NCI-H69 (cell line): ENCODE measurements at places on chromosomes 6 and 20.
A peak's percentile ranks its signal among the peaks of the same experiment; 100 is the strongest.

GRCh38 chr6:136007345-136007744 is 155.8 kb downstream of the PDE7B start:
- DNase-seq, result no peak

GRCh38 chr20:33450867-33451266 is 7.3 kb upstream of the SNTA1 start:
- no peak for DNase-seq

DNA sequence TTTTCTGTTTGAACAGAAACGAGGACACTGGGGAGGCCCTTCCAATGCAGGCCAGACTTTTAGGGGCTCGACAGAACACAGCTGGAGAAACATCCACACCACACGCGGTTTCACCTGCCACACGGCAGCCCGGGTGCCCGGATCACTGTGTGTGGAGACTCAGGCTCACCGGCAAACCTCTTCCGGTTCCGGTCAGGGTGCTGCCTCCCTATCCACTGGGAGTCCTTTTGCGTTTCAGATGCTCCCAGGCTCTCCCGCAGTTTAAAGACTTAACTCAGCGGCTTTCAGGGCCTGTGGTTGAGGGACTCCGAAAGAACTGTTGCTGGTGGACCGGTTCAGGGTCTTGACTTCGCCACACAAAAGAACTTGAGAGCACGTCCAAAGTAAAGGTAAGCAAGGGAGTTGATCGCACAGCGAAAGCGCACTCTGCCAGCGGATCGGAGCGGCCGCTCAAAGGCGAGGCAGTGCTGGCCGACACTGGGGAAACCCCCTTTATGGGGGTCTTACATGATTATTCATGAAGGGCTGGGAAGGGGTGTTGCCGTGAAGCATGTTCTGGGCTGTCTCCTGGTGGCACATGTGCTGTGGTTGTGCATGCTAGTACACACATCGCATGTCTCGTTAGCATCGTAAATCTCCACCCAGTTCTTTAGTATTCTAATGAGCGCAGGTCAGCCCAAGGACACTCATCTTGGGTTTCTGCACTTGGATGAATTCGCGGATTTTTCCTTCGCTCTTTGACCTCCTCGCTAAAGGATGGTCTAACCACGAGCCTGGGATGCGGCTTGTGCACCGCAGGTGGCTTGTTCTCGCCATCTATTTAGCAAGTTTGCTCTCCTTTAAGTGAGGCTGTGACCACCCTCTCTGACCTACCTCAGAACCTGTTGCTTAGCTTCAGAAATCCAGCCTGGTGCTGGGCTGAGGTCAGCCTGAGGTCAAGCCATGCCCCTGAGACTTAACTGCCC is 180.3 kb downstream of the CDH26 start:
- DNase-seq, result no peak

GRCh38 chr6:7148100-7148822 is 40.5 kb downstream of the RREB1 start:
- DNase-seq, result no peak

DNA sequence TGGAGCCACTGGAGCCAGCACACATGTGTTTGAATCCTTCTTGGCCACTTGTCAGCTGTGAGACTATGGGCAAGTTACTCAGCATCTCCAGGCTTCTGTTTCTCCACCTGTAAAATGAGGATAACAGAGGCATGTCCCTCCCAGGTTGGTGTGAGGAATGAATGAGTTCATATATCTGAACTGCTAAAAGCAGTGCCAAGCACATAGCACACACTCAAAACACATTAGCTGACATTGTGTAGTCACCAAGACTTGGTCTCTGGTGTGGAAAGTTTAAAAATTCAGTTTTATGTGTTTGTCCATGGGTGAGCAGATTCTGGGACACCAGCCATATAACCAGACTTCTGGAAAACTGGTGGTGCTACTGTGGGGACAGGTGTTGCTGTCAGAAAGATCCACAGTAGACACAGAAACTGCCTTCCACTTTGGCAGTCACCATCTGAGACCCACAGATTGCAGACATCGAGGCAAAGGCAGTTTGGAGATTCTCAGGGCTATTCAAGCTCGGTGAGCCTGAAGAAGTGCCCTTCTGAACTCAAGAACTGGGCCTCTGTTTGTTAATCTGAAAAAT is 115.8 kb downstream of the MRPL14 start:
- no peak for DNase-seq

DNA sequence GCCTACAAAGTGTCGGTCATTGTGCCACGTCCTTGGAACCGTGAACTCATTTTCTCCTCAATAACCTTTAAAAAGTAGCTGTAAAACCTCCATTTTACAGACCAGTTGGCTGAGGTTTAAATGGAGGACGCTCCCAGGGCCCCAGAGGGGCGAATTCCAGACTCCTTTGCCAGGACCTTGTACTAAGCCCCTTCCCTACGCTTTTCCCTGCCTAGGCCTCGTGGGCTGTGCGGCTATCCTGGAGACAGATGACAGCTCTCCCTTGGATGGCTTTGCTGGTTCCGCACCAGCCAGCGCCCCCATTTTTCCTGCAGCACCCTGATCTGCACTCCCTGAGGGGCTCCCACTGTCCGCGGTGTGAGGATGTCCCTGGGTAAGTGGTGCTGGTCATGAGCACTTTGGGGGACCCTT is 12.1 kb upstream of the SNHG17 start:
- DNase-seq, result no peak

DNA sequence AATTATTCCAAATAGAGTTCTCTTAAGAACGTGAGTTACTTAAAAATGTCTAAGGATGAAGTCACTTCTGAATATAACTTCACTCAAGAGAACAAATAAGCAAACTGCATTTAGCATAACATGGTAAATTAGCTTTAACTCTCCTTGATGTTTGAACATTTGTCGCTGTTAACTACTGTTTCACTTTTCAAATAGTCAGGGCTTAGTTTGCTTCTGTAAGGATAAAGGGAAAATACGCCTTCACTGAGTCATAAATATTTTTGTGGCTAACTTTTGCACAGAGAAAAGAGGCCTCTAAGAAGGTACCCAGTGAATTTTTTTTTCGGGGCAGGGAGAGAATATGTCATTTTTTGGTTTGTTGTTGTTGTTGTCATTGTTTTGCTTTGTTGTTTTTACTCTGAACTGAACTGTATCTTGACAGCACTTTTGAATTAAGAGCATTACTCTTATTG is 8.1 kb downstream of the PTPN1 start:
- no peak for DNase-seq

DNA sequence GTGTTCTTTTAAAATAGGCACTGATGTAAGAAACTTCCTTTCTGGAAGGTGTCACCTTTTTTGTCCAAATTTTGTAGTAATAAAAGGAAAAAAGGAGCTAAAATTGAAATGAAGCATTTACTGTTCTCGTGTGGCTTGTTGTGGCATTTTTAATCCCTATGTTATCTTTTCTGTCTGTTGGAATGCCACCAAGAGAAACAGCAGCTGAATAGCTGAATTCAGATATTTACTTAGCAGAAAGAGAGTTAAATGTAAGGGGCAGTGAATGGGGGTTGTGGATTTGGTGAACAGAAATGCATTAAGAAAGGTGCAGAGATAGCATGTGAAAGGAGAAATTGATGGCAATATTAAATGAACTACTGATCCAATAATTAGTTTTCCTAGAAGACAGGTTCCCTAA is 573.6 kb upstream of the EPHA7 start:
- peak; percentile 28 for DNase-seq

- DNase-seq, result no peak
These were observed 359.4 kb downstream of the ADGRB3 start for GRCh38 chr6:68994521-68994920.
